ENCODE measurements at places on chromosomes 11 and 22.

DNA sequence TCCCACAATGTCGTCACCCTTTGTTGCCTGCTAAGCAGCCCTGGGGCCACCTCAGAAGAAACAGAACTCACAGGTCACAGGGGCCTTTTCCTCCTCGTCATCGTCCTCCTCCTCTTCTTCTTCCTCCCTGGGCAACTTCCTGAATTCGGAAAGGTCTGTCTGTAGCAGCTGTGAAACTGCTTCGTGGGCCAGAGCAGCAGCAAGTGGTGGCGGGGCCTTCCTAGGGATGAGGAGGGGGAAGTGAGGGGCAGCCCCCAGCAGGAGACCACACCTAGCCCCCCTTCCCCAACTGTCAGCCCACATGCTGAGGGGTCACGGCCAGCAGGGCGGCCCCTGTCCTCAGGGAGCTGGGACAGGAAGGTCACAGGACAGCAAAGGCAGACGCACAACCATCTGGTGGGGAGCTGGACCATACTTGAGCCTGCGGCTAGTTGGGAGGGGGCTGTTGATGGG is 13.2 kb downstream of the PPM1F start:
- DNase-seq: no peak

DNA sequence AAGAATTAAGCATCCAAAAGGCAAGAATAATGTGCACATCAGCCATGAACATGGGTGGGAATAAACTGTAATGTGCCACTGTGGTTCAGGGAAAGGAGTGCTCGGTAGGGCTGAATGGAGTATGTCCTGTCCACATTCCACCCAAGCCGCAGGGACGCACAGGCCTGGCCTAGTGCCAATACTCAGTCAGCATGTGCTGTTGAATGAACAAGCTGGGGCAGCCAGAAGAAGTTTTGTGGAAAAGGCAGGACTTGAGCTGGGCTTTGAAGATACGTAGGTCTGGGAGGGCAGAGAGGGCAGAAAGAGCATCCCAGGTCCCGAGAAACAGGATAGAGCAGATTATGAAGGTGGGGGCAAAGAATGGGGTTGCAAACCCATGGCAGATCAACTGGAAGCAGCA is 60.0 kb upstream of the PLET1 start:
- no peak for DNase-seq

DNA sequence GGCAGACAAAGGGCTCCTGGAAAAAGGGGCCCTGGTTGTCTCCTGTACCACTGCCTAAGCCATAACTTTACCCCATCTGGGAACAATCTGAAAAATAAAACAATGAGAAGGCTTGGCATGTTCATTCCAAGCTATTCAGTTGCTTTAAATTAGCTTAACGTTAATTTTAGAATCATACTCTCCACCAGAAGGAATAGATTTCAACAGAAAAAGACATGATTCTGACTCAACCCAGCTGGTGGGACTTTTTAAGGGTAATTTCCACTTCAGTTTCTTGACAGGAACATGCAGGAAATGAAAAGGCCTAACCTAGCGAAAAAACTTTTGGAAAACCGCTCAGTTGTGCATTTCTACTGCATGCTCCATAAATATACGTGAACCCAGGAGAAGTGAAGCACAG is 7.9 kb downstream of the SF3A1 start:
- no peak for DNase-seq

DNA sequence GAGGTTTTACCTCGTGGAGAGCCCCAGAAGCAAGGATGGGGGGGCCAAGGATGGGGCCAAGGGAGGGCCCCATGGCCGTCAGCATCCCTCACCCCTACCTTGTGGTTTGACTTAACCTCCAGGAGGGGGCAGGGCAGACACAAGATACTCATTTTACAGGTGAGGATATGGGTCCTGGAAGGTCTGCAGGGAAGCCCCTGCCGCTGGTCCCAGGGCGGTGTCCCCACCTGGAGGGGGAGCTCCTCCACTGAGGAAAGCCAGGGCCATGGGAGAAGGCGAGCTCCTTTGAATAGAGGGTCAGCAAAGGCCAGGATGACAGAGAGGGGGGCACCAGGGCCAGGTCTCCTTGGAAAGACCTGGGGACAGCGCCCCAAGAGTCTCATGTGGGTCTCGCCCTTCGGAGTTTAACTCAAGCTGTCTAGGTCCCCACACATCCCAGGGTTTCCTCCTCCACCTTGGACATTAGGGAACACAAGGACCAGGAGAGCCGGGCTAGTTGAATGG is 5.9 kb upstream of the ADORA2A start:
- DNase-seq: no peak

GRCh38 chr11:119196833-119197483 is 9.2 kb upstream of the CBL start:
- peak; percentile 44 for DNase-seq

DNA sequence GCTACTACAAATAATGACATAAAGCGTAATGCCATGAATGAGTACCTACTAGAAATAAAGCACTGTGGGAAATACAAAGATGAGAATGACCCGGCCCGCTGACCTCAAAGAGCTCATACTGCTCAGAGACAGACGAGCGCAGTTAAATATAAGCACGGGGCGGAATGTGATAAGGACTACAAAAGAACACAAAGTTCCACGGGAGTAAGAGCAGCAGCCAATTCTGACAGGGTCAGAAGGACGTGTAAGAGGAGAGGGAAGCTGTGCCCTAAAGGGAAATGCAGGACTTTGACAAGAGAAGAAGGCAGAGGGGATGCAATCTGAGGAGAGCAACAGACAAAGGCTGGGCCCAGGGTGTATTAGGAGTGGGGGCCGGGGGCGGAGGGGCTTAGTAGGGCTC is 314.6 kb downstream of the LARGE1 start:
- no peak for DNase-seq

DNA sequence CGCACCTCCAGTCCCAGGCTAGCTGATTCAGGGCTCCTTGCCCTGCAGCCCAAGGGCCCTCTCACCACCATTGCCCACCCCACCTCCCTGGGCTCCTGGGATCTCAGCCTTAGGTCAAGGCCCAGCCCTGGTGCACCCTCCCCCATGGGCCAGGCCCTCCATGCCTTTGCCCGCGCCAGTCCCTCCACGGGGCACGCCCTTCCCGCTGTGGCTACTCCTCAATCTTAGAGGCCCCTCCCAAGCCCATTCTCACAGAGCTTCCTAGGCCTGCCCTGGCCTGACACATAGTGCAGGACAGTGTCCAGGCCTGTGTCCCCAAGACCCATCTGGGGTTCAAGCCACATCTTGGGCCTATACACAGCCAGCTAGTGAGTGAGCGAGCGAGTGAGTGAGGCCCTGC is 6.9 kb downstream of the GP1BB start:
- no peak for DNase-seq

GRCh38 chr11:19980388-19980787 is 179.9 kb downstream of the DBX1 start:
- DNase-seq: no peak

Measured in stimulated activated CD4-positive, alpha-beta T cell treated with anti-CD3 and anti-CD28 coated beads, TNF-alpha, amount 100 ng/mL, for 1 hour (primary cell).